Cortex of kidney (tissue), 1 donor: ENCODE measurements at places on chromosomes 4 and X.

GRCh38 chr4:184101711-184102110 is 116.0 kb downstream of the ENPP6 start:
- no peak for DNase-seq

- no peak for DNase-seq
These were observed 201.0 kb upstream of the ARSJ start for GRCh38 chr4:114180481-114180880.

DNA sequence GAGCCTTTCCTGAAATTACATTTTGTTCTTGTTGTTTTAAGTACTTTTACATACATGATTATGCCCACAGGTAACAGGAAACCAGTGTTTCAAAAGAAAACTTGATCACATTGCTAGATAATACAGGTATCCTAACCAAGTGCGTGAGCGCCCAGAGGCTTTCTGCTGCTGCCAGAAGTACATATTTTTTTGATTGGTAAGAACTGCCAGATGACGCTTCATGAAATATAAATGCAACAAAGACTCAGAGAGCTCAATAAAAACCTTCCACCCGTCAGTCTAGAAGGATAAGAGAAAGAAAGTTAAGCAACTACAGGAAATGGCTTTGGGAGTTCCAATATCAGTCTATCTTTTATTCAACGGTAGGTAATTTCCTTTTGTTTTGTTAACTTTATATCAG is at the start of gene EPGN:
TSS of gene EPGN (plus strand) at position 256 of the 400 bp plus-strand sequence. CDS start at position 320, 64 bp downstream.
- no peak for DNase-seq

DNA sequence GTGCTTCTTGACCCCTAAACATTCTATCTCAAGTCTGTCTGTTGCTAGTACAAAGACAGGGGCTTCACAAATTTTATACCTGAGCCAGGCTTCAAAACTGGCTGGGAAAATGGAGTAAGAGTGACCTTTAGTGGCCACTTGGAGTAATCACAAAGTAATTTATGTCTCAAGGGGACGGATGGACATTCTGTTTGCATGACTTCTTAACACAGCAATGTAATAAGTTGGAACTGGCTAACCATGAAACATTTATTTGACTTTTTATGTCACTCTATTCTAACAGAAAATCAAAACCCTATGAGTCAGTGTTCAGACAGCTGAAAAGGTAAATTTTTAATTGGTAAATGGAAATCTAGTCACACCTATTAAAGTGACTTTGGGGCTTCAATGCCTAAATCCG is 600.6 kb downstream of the ANKRD50 start:
- DNase-seq = no peak

- DNase-seq = no peak
These were observed 177.9 kb upstream of the STK26 start for GRCh38 chrX:131845201-131845600.

DNA sequence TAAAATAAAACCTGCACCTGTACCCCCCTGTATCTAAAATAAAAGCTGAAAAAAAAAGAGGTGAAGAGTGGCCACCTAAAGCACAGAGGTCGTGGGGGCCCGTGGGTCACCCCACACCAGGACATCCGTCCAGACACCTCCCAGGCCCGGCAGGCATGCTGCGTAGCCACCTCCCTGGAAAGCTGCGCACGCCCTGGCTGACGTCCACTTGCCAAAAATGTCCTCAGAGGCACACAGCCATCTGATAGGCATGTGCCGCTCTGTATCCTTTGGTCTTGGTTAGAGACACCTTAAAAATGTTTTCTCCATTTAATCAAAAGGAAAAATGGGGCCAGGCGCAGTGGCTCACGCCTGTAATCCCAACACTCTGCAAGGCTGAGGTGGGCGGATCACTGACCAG is 17.7 kb downstream of the FAM53A start:
- no peak for DNase-seq

GRCh38 chr4:95610061-95610569 is 61.3 kb upstream of the UNC5C start:
- DNase-seq = no peak

- no peak for DNase-seq
These were observed 83.0 kb upstream of the IL13RA1 start for GRCh38 chrX:118644378-118644777.

DNA sequence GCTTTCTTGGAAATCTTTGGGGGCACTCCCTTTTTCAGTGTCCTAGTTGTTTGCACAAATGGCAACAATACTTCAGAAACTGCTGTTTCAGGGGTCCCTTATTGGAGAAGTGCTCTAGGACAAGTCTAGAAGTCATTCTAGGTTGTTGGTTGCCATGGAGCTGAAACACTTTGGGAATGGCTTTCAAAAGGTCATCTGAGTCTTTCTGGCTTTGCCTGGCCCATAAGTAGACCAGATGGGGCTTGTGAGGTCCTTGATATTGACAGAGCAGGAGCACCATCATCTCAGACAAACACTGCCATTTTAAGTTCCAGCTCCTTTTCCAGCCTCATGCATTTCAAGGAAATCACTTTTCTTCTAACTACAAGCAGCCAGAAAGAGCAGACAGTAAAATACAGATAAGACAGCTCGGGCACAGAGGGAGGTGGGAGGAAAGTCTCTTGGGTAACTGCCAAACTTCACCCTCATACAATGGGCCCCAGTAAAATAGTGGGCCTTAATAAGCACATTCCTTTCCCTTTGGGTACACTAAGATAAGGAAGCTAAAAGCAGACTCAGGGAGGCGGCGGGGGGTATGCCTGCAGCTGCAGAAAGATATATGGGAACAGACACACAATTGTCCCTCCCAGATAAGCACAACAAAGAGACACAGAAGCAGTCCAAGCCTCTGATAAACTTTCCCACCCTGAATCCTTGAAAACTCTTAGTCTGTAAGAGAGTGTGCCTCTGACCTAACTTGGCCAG is 8.5 kb upstream of the NXF3 start:
- no peak for DNase-seq

- DNase-seq = no peak
These were observed 2048.7 kb downstream of the PCDH7 start for GRCh38 chr4:32768664-32769389.

DNA sequence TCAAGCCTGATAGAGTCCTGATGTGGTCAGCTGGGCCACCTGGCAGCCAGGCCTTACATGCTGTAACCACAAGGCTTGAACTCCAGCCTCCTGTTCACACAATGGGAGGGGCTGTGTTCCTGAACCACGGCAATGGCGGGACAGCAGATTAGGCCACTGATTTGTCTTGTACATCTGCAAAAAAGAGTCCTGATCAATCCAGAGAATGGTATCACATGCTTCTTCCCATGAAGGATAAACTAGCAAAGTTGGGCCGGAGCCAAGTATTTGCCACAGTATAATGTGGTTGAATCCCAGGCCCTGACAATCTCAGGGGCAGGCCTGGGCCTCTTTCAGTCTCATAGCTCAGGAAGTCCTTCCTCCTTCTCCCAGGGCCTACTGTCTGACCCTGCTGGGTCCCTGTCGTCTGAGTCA is 2182.5 kb upstream of the AGA start:
- no peak for DNase-seq

DNA sequence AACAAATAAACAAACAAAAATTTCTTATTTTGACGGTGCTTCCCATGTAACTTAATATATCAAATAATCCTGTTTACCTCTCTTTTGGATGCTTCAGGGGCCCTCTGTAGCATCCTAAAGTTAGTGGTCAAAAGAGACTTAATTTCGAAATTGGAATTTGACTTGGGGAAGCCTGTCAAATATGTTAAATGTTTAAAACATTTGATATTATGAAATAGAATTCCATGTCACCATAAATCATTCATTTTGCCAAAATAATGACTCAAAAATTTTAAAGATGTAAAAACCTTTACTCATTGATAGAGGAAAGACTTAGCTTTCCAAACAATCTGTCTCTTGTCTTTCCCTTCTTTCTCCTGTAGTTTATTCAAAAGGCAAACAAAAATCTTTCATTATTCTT is 20.6 kb upstream of the TEX13A start:
- no peak for DNase-seq

- DNase-seq = no peak
These were observed at the start of gene PPARGC1A for GRCh38 chr4:23889814-23890341. Gene PPARGC1A (minus strand): TSS chr4:23890047. CDS start chr4:23889957, 90 bp downstream.

GRCh38 chr4:142579443-142579842 is 266.7 kb downstream of the INPP4B start:
- DNase-seq = no peak

- no peak for DNase-seq
These were observed 18.3 kb upstream of the PPID start for GRCh38 chr4:158741326-158742021.

- DNase-seq = no peak
These were observed 14.0 kb upstream of the PITX2 start for GRCh38 chr4:110636680-110637407.

GRCh38 chr4:73721909-73722308 is 18.5 kb upstream of the CXCL8 start:
- DNase-seq = no peak

DNA sequence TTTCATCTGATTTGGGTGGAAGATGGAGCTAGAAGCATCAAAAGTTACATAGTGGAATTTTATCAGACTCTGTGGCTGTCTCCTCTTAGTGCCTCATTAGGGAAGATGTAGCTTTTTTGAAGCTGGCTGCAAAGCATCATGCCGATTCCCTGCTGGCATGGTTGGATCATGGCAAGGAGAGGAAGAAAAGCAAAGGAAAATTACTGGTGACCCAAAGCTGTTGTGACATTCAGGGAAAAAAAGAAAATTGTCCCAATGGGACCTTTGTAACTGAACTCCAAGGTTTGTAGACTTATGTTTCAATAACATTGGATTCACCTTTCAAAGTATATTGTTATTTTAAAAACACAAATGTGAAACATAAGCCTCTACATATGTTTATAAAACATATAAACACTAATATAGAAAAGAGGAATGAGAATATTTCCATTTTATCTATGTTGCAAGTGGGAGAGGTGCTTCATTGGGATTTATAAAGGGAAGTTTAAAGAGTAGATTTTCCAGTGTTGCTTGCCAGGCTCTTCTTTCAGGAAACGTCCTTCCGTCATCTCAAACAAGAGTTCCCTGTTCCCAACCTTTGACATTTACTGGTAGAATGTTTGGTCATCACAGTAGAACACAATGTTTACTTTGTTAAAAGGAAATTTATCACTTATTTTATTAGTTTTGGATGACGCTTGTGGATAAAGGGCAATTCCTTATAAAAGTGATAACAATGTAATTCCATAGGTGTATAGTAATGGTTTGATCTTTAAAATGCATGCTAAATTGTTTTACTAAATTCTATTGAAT is 190.1 kb upstream of the GPRIN3 start:
- no peak for DNase-seq

GRCh38 chrX:41409006-41409405 is 38.1 kb upstream of the NYX start:
- DNase-seq = no peak

DNA sequence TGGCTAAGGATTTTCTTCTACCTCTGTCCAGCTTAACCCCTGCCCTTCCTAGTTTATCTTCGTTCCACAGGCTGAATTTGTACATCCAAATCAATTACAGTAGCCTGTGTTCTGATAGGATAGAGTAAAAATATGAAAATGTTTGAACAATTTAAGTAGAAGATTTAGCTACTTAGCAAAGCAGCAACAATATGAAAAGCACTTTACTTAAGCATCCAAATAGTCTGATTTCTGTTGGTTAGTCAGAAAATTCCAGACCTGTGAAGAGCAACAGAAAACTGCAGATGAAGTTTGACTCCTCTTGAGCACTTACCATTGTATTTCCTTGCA is 2.0 kb downstream of the ARSJ start:
- no peak for DNase-seq

DNA sequence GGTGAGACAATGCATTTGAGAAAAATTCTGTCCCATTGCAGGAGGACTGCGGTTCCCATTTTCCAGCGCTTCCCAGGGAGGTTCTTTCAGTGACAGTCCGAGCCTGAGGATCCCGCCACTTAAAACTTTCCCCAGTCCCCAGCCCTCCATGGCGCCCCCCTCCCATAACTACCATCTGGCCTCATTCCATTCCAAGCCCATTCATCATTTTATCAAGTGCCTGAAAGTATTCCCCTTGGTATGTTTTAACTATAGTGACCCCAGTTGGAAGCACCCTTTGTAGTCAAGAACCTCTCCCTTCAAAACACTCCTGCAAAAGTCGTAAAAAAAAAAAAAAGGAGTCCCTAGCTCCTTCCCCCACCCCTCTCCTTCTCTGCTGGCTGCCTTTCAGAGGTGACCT is 1.2 kb downstream of the RASL11B start:
- no peak for DNase-seq

DNA sequence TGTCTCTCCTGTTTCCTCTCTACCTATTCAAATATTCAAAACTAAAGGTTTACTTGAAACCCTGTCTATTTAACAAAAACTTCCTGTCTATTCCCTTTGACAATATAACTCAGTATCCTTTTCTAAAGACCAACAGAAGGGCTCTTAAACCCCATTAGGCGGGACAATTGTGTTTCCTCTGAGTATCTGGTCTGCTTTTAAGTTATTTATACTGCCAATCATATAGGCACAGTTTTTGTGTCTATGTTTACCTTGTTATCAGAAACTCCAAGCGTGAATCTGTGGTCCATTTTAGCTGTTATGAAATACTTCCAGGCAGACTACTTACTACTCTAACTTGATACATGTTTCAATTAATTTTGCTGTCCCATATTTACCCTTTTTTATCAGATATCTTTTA is 350.0 kb upstream of the CTSO start:
- DNase-seq = no peak

DNA sequence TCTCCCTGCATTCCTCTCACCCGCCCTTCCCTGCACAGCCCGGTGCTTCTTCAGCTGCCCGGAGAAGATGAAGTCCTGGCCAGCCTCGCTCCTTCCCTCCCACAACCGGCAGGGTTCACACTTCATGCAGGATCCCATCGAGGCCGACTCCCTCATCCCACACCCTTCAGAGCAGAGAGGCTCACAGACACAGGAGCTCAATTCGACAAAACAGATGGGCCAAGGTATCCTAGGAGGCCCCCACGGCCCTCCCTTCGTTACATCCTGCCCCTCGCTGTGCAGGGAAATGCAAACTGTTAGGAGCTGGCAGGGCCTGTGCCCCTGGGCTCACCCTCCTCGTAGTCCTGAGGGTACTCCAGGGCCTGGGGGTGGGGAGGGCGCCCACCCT is 238.1 kb downstream of the DHRSX start:
- DNase-seq = no peak

DNA sequence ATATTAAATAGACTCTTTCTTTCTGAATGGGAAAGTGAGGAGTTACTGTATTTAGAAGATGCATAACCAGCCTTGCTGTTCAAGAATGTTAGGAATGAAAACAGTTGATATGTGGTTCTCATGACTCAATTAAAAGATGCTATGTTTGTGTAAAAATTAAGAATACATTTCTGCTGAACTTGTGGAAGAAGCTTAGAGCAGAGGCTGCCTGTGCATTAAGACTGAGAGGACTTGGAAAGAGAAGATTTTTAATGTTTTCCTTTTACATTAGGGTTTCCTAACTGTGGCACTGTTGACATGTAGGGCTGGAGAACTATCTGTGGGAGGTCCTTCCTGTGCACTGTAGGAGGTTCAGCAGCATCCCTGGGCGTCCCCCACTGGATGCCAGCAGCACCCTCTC is 137.7 kb downstream of the GPR143 start:
- no peak for DNase-seq
